ENCODE measurements at places on chromosomes 16 and 17. TPM values are rescaled to one million over a fixed set of nuclear protein-coding genes. Genes with fewer than 3 reads are reported as not detected.

Gene TBX2
- total RNA-seq, result 35.2 TPM

Gene FTO
- 103 TPM for total RNA-seq

Gene EPX
- total RNA-seq, result not detected

Gene GPR142
- total RNA-seq, result not detected

Gene KDM8
- total RNA-seq, result 9.0 TPM

Measured in thoracic aorta (tissue), 2 donors.